Colonic mucosa (tissue), 4 donors: ENCODE measurements at places on chromosomes 4 and X. TPM values are rescaled to one million over a fixed set of nuclear protein-coding genes. Genes with fewer than 3 reads are reported as not detected.
A peak's percentile ranks its signal among the peaks of the same experiment; 100 is the strongest.

The SLC9B2 gene
- total RNA-seq, result 1.3 TPM

The DCLK2 gene
- total RNA-seq, result 3.1 TPM

The UGT2B11 gene
- not detected for total RNA-seq

The TRPC3 gene
- not detected for total RNA-seq

The SMIM43 gene
- 0.21 TPM for total RNA-seq

The TMPRSS11B gene
- not detected for total RNA-seq

The P2RY4 gene
- total RNA-seq, result 0.35 TPM

The NKAP gene
- total RNA-seq, result 7.1 TPM

The TMEM271 gene
- not detected for total RNA-seq

The RAB40AL gene
- 0.74 TPM for total RNA-seq

The TXK gene
- 0.57 TPM for total RNA-seq

The PGAM4 gene
- total RNA-seq, result 0.77 TPM

DNA sequence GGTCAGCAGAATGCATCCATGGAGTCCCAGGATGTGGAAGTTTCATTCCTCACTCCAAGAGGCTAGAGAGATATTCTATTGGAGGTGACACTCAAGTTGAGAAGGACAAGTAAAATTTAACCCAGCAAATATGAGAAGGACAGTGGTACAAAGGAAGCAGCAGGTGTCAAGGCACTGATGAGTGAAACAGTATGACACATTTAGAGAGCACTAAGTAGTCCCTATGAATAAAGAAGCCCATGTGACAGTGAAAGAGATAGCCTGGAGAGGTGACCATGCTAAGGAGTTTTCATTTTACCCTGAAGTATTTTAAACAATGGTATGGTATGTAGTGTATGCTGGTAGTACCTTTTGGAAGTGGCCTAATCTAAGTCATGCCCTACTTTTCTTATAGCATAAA is 9.2 kb downstream of the BMX start:
- no peaks in the 10 kb centered on the region for H3K36me3 ChIP-seq
- H3K4me1 ChIP-seq, result no peaks in the 10 kb centered on the region

- DNase-seq, result no peak
- H3K27ac ChIP-seq, result no peak overlapping the region
- H3K27me3 ChIP-seq, result no peaks in the 10 kb centered on the region
These were observed 357.4 kb downstream of the STIM2 start for GRCh38 chr4:27218013-27218412.

DNA sequence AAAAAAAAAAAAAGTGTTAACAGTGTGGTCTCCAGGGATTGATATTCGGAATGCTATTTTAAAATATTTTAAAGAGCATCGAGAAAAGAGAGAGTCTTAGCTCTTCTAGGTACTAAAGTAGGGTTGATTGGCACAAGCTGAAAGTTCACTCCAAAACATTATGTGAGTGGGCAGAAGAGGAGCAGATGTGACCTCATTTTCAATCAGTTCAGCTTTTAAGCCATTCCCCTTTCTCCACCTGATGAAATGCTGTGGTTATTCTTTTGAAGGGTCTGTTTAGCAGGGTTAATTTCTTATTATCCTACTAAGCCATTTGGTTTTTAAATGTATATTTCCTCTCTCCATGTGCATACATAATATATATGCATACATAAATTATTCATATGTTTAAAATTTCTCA is 69.2 kb downstream of the GALNT7 start:
- no peak overlapping the region for H3K27ac ChIP-seq
- no peak overlapping the region for H3K4me3 ChIP-seq
- no peak for DNase-seq
- no peaks in the 10 kb centered on the region for H3K36me3 ChIP-seq
- H3K27me3 ChIP-seq, result no peaks in the 10 kb centered on the region

DNA sequence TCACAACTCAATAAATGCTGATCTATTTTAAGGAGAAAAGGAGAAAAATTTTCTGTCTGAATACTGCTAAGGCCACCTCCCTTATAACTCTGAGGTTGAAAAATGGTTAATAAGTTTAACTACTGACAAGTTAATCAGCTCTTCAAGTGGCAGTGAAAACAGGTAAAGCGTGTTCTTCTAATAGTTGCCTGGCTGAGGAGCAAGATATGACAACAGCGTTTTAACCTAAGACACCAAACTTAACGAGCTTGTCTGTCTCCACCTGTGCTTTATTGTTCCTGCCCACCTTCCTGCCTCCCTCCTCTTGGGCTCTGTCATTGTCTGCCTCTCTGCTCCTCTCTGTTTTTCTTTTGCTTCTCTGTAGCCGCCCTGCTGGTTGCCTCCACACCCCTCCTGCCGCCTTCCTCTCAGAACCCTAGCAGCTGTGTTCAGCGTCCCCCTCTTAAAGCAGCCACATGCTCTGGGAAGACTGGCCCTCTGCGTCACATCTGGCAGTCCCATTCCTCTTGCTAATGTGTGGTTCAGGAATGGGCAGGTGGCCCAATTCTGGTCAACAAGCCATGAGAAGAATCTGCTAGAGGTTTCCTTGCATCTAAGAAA is 4.3 kb upstream of the TSPAN5 start:
- H3K36me3 ChIP-seq, result no peaks in the 10 kb centered on the region
- no peak for DNase-seq
- peak overlapping the region; percentile 54 for H3K27ac ChIP-seq
- H3K4me3 ChIP-seq, result no peak overlapping the region

DNA sequence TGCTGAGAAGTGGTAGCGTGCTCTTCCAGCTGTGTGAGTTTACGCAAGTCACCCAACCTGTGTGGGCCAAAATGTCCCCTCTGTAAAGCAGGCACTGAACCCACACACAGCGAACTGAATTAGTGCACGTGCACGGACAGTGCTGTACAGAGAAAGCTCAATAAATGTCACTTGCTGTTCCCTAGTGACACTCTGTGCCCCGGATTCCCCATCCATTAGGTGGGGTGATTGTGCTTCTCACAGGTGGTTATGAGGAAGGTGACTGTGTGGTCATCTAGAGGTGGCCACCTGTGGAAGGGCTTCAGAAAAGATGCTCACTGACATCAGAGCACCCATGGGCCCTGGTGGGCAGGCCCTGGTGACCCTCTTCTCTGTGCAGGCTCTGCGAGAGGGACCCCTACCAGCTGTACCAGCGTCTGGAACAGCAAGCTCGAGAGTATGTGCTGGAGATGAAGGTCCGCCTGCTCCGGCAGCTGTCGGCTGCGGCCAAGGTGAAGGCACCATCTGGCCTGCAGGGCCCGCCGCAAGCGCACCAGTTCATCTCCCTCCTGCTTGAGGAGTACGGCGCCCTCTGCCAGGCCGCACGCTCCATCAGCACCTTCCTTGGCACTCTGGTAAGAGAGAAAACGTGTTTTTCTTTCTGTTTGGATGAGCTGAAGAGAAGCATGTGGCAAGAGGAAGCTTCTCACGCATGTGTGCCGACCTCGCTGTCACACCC is 94.3 kb downstream of the FAM193A start:
- H3K27me3 ChIP-seq, result no peaks in the 10 kb centered on the region
- H3K4me3 ChIP-seq, result no peak overlapping the region
- H3K36me3 ChIP-seq, result no peaks in the 10 kb centered on the region

DNA sequence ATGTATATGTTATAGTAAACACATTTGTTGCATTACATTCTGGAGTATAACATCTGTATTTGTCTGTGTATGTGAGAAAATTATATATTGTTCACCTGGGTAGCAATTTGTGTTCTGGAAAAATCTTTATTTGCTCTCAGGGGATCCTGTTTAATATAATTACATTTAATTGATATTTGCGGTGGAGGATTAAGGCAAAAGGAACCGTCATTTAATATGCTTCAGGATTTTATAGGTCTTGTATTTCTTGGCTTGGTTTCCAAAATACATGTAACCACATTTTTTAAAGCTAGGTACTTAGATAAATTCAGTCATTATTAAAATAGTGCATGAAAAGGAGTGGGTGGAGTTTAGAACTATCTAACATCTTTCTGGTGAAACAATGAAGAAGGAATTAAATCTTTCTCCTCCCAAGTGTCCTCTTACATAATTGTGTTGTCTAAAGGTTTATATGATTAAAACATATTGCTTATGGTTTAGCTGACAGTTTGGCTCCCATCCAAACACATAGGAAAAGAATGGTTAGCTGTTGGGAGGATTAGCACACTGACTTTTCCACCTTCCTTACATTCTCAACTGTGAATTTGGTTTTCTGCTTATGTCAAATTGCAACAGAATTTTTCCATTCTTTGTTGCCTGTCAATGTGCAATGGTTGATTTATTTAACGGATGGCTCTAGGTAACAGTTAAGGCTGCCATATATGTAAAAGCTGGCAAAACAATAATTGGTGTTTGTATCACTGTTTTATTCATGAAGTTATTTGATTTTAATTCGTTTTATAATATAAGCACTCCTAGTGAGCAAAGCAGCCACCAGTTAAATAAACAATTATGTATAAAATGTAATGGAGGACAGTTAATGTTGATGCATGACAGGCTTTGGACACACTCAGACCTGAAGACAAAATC is 250.8 kb upstream of the SFRP2 start:
- DNase-seq, result no peak
- H3K4me1 ChIP-seq, result no peaks in the 10 kb centered on the region
- no peaks in the 10 kb centered on the region for H3K27me3 ChIP-seq
- no peak overlapping the region for H3K27ac ChIP-seq
- H3K4me3 ChIP-seq, result no peak overlapping the region

DNA sequence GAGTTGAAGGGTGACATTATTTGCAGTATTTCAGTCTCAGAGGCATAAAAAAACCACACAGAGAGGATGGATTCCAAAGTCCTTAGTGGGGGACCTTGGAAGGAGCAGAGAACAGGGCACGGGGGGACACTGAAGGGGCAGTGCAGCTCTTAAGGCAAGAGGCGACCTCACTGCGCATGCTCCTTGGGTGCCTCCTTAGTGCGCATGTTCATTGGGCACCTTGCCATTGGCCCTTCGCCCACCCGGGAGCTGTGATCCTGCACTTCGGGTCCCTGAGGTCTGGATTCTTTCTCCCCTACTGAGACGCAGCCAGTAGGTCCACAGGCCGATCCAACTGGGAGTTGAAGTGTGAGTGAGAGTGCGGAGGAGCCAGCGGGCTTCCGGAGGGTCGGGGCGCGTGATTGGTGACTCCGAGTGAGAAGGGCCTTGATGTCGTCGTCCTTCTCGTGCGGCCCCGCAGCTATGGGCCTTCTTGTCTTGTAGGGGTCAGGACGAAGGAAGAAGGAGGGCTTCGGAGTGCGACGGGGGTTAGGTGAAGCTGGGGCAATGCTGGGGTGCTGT is at the start of gene XAGE5:
TSS of gene XAGE5 (plus strand) at position 223 of the 561 bp plus-strand sequence. CDS start 1,280 bp downstream, outside the sequence.
- H3K36me3 ChIP-seq, result no peaks in the 10 kb centered on the region
- H3K4me1 ChIP-seq, result no peaks in the 10 kb centered on the region
- H3K27ac ChIP-seq, result no peak within 1 kb of the TSS

GRCh38 chr4:109233570-109233969 is 68.9 kb downstream of the COL25A1 start:
- no peaks in the 10 kb centered on the region for H3K27me3 ChIP-seq
- no peaks in the 10 kb centered on the region for H3K36me3 ChIP-seq
- H3K4me1 ChIP-seq, result no peaks in the 10 kb centered on the region

DNA sequence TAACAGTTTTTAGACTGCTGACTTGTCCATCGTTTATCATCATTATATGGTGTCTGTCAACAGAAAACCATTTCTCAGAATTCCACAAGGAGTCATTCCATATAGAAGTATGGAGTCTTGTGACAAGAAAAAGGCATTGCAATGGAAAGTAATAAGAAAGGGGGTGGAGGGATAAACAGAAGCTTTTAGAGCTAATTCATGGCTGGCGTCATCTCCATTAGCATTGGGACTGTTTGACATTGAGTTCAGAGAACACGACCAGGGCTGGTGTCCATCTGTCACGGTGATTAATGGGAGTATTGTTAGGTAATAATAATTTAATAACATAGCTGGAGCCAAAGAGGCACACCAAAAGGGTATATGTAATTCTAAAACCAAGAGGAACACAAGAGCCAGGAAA is 101.9 kb upstream of the SFRP2 start:
- no peak for DNase-seq
- no peaks in the 10 kb centered on the region for H3K4me1 ChIP-seq
- no peak overlapping the region for H3K27ac ChIP-seq
- no peaks in the 10 kb centered on the region for H3K36me3 ChIP-seq
- H3K27me3 ChIP-seq, result no peaks in the 10 kb centered on the region

- no peak overlapping the region for H3K27ac ChIP-seq
- no peak for DNase-seq
- H3K4me1 ChIP-seq, result no peaks in the 10 kb centered on the region
- no peaks in the 10 kb centered on the region for H3K27me3 ChIP-seq
- no peaks in the 10 kb centered on the region for H3K36me3 ChIP-seq
These were observed 276.0 kb upstream of the FAT1 start for GRCh38 chr4:186999686-187000085.

GRCh38 chr4:139300431-139301112 is 733 bp upstream of the NAA15 start:
- peak overlapping the region; percentile 87 for H3K4me3 ChIP-seq
- peak overlapping the region; percentile 94 for H3K27ac ChIP-seq
- no peaks in the 10 kb centered on the region for H3K36me3 ChIP-seq
- DNase-seq, result peak; percentile 46
- H3K27me3 ChIP-seq, result no peaks in the 10 kb centered on the region

- DNase-seq, result no peak
- no peaks in the 10 kb centered on the region for H3K36me3 ChIP-seq
- no peaks in the 10 kb centered on the region for H3K27me3 ChIP-seq
- H3K27ac ChIP-seq, result no peak overlapping the region
- H3K4me1 ChIP-seq, result no peaks in the 10 kb centered on the region
- H3K4me3 ChIP-seq, result no peak overlapping the region
These were observed 141.1 kb upstream of the KIT start for GRCh38 chr4:54516556-54517215.

DNA sequence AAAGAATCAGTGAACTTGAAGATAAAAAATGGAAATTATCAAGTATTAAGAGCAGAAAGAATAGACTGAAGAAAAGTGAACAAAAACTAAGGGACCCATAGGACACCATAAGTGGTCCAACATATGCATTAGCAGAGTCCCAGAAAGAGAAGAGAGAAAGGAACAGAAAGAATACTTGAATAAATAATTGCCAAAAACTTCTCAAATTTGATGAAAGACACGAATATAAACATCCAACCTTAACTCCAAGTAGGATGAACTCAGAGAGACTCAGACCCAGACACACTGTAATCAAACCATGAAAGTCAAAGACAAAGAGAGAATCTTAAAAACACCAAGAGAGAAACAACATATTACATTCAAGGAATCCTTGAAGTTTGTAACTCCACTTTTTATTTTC is 35.7 kb downstream of the MORC4 start:
- DNase-seq, result no peak
- no peaks in the 10 kb centered on the region for H3K4me1 ChIP-seq

DNA sequence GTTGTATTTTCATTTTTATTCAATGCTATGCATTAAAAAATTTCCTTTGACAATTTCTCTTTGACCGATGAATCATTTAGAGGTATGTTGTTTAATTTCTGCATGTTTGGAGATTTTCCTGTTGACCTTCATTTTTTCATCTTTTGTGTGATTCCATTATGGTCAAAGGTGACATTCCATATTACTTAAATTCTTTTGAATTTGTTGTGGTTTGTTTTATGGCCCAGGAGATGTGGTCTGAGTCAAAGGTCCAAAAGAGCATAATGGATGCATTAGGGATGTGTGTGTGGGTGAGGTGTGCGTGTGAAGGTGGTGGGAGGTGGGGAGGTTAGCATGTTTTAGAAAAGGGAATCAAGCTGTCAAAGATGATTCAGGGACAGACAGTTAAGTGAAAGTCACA is 76.0 kb upstream of the GIMD1 start:
- H3K36me3 ChIP-seq, result no peaks in the 10 kb centered on the region
- H3K27me3 ChIP-seq, result no peaks in the 10 kb centered on the region
- no peak for DNase-seq
- H3K4me1 ChIP-seq, result no peaks in the 10 kb centered on the region
- H3K4me3 ChIP-seq, result no peak overlapping the region
